Omental fat pad (tissue), 4 donors: ENCODE measurements at places on chromosomes 3 and 15. TPM values are rescaled to one million over a fixed set of nuclear protein-coding genes. Genes with fewer than 3 reads are reported as not detected.

DNA sequence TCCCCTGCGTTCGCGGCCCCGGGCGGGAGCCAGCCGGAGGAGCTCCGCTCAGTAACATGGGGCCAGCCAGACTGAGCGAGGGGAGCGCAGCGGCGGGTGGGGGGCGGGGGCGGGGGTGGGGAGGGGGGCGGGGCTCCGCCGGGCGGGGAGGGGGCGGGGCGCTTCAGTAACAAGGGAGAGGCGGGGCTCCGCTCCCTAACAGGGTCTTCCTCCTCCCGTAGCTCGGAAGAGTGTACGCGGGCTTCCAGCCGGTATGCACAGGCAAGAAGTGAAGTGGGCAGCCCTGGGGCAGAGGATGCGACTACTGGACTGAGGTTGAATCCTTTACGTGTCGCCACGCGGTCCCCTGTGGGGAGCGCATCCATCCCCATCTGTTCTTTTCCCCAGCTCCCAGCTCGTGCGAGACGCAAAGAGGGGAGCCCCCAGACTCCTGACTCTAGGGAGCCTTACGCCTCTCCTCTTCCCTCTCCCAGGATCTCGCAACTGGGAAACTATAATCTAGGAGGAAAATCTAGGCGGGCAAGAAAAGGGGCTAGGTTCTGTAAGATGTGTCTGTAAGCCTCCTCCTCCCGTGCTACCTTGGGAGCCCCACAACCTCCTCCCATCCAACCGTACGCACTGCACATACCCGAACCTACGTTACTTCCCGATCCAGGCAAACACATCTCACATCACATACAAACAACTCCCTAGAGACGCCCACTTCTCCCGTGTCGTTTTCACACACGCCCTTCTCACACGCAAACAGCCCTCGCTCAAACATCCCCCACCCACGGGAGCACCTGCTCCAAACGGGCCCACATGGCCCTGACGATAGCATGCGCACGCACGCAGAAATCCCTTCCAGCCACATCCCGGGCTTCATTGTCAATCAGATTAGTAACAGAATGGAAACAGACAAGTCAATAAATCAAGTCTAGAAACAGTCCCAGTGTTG, at the start of gene SHF:
SHF (minus strand) TSS at position 73 of the 937 bp plus-strand sequence; CDS start at position 58, 15 bp downstream.
- DNase-seq = no peak

DNA sequence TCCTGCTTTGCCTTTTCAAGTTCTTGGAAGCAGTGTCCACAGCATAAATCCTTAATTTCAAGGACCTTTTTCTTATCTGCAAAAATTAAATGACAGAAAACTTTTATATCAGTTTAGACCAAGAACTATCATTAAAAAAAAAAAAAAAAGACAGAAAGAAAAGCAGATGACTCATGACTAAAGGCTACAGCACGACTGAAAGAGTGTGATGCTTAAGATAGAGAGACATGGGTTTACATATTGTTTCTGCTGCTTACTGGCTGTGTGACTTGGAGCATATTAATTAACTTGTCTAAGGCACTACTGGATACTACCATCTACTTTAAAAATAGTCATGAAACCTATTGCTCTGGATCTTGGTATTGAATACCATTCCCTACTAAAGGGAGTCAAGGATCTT, 62.3 kb downstream of the CEP152 start:
- no peak for DNase-seq

- no peak for DNase-seq
These were observed 37.4 kb upstream of the VEPH1 start for GRCh38 chr3:157540656-157541055.

DNA sequence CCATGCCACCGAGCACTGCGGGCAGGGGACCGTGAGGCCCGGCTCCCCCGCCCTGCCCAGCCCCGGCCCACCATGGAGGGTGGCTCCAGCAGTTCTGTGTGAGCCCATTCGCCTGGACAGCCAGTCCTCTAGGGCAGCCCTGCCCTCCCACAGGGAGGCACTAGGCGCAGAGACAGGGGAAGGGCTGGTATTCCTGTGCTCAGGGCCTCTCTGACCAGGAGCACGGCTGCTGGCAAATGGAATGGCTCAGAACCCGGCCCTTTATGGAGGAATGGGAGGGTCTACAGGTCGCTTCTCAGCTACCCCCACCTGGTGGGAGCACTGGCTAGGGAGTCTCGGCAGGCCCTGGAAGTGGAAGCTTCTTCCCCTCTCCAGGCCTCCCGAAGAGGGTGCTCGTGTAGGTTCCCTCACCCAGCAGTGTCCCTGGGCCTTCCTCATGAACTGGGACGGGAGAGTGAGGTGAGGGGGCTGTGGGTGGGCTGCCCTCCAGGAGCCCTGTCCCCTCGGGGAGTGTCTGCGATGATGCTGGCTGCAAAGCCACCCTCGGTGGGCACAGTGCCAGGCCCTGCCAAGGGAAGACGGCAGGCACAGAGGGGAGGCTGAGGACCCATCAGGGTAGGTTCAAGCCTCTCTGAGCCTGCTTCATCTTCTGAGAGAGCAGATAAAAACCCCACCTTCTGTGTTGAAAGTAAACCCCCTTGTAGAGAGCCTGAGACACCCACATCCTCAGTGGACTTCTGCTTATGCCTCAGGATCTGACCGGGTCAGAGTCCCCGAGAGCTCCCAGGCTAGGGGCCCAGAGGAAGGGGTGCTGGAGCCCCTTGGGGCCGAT, 1.5 kb downstream of the MELTF start:
- DNase-seq = no peak

DNA sequence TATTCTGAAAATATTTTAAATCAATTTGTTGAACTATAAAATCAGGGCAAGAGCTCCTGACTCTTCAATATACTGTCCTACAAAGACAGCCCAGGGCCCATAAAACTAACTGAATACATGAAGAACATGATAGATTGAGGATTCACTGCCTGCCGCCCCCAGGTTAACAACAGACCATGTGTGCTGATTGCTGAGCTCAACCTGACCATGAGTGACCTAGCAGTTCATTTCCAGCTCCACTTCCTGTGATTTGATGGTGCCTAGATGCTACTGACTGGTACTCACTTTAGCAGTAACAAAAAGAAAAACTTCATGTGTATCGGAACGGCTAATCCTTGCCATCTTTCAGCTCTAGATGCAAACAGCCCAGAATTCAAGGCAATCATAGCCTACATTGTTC, 9.6 kb upstream of the KLF13 start:
- DNase-seq = no peak

DNA sequence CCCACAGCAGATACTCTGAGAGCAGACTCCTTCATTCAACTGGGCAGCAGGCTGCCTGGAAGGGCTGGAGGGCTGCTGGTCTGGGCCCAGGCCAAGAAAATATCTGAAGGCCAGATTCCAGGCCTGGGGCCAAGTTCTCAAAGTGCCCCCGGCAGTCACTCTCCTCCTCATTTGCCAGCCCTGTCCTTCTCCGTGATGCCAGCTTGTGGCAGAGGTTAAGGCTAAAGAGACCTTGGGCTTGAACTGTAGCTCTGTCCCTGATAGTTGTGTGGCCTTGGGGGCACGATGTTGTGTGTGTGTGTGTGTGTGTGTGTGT, 39.0 kb downstream of the FAM3D start:
- no peak for DNase-seq

DNA sequence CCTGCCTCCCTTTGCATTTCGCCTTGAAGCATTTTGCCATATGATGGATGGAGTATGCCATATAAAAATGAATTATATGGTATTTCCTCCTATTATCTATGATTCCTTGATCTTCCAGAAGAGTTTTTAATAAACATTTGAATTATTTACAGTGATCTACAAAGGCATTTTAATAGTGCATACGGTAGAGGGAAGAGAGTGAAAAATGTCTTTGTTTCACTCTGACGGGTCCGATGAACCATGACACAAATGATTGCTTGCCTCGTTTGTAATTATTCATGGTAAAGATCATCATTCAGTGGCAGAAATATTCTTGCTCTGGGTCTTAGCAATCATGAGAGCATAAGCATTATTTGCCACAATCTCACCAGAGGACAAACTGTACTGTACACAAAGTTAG, 1010.9 kb downstream of the NTRK3 start:
- no peak for DNase-seq

- DNase-seq = no peak
These were observed 36.7 kb downstream of the CIP2A start for GRCh38 chr3:108552267-108553159.

DNA sequence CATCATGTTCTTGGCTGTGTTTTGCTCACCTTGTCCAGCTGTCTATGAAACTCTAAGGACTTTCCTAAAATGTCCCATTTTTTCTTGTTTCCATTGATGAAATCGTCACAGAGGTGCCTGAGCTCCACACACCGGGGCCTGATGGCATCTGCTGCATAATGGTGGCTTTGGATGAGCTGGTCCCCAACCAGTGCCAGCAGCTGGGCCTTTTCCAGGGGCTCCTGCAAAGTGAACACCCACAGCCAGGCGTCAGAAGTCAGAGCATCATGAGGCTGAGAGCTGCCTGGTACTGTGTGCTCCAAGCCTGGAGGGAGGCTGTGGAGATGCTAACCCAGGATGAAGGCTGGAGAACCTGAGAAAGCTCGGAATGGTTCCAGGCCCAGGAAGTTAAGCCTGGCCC, 46.9 kb downstream of the B3GNT5 start:
- no peak for DNase-seq

DNA sequence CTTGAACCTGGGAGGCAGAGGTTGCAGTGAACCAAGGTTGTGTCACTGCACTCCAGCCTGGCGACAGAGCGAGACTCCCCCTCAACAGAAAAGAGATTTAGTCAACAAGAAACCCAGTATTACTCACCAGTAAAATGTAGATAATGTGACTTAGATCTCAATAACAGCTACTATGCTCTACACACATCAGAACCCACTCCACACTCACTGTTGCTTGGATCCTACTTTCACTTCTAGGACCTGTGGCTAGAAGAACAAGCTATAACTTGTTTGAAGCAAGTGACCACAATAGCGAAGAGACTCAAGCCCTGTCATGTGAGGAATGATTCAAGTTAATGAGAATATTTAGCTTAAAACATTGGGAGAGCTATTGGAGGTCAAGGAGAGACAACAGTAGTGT, 100.7 kb downstream of the ANXA2 start:
- DNase-seq = no peak

DNA sequence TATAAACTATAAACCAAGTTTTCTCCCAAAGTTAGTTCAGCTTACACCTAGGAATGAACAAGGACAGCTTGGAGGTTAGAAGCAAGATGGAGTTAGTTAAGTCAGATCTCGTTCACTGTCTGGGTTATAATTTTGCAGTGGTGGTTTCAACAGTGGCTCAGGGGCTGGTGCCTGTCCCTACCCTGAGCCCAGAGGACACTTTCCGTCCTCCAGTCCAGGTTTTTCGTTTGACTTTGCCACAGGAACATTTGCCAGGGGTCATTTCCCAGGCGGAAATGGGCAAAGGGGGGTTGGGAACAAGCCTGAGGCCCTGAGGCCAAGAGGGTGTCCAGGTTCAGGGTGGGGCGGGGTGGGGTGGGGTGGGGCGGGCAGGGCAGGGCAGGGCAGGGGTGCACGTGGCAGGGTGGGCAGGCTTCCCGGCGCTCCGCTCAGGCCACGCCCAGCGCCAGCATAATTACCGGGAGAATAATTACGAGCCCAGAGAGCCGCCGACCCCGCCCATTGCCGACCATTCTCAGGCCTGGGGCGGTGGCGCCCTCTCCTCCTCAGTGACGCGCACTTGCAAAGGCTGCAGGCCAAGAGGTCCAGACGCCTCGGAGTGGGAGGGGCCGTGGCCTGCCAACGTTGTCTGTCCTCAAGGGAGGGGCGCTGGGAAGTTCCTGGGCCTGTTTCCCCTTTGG, 70.4 kb downstream of the KLF13 start:
- peak; percentile 73 for DNase-seq

DNA sequence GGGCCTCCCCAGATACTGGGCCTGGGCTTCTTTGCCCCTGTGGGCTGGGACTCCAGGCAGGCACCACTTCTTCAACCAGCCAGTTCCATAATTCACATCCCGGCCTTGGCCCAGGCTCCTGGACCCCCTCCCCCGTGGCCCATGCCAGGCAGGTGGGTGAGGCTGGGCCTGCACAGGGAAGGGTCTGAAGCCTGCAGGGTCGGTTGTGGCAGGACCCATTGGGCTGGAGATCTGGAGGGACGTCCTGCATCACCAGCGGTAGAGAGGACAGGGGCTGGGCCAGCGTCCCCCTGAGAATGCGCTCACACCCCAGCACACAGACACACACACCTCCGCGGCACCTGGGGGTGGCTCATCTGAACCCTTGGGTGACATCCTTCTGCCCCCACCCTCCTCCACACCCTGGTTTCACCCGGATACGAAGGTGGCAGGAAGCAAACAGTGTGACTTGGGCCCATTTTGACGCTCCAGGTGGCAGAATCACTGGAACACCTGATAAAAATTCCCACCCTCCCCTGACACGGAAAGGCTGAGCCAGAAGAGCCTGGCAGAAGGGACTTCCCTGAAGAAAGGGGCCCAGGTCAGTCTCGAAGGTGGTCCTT, 15.4 kb downstream of the ZDHHC19 start:
- DNase-seq = no peak

CELSR3 gene
- total RNA-seq = 1.2 TPM

DNA sequence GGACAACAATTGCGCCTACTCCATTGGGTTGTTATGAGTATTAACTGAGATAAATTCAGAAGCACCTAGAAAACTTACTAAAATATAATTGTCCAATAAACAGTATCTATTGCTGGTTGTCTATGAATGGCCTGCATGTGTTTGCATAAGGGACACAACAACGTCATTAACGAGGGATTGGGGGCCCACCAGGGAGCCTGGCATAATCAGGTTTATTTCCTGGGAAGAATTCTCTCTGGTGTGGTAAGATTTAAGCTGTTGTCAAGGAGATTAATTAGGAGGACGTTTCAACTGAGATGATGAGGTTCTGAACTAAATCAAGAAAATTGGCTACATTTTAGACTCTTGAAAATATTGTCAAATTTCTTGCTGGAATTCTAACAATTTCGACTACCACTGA, 176.1 kb upstream of the CDIN1 start:
- DNase-seq = no peak

SCN11A gene
- total RNA-seq = 0.63 TPM

- no peak for DNase-seq
These were observed 169.0 kb upstream of the IL12A start for GRCh38 chr3:159819676-159820075.

- DNase-seq = no peak
These were observed 62.5 kb downstream of the LRRC49 start for GRCh38 chr15:70955151-70955550.

PIK3CB gene
- 22.9 TPM for total RNA-seq
